ENCODE measurements at places on chromosomes 5 and 9.

GRCh38 chr5:159061179-159061796 lies 38.4 kb downstream of the EBF1 start:
- no peak for DNase-seq

GRCh38 chr5:12284604-12285003 lies 380.4 kb upstream of the CTNND2 start:
- no peak for DNase-seq

DNA sequence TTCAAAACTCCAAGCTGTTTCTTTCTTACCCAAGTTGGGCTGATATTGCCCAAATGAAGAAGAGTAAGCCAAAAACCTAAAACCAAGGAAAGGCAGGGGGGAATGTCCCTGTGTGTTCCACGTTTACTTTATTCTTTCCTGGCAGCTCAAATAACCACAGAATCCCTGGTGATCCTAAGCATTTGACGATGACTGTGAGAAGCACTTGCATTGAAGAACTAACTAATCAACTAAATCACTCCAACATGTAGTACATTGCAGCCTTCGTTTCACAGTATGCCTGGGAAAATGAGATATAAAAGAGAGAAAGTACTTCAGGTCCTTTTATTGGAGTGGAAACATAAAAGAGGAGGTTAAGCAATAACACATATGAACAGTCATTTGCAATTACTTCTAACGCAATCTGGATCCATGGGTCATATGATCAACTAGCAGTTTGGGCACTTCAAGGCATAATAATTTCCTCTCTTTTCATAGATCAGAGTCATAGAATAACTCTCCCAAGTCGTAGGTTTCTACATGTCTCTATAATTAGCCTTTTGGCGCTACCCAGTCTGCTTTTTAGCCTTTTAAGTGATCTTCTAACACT lies 338.4 kb downstream of the TMEM167A start:
- no peak for DNase-seq

GRCh38 chr5:59831326-59832010 lies 62.1 kb downstream of the PDE4D start:
- DNase-seq = no peak

- no peak for DNase-seq
Measured at GRCh38 chr5:53067641-53068040, 41.9 kb downstream of the MOCS2 start.

- DNase-seq = no peak
Measured at GRCh38 chr5:58060996-58061395, 398.9 kb downstream of the PLK2 start.

GRCh38 chr9:128703616-128704355 lies 1.5 kb downstream of the PKN3 start:
- no peak for DNase-seq

GRCh38 chr5:153598099-153598498 lies 107.6 kb downstream of the GRIA1 start:
- DNase-seq = no peak

DNA sequence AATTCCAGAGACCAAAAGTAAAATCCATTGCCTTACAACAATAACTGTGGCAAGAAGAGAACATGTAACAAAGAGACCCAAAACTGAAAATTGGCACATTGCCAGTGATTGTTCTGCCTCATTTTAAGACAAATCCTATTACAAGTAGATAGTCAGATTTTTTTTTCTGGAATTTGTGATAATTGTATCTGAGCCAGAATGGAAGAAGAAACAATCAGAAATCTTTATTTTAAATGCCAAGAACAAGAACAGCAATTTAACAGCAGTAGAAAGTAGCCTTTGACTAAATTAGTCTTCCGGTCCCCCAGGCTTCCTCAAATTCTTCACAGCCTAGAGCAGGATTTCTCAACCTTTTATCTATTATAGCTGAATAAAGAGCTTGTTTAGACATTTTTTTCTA lies 106.7 kb upstream of the PTPN3 start:
- no peak for DNase-seq

GRCh38 chr9:69546265-69546664 lies 125.9 kb downstream of the APBA1 start:
- DNase-seq = peak; percentile 25

- DNase-seq = no peak
Measured at GRCh38 chr5:9401786-9402472, 143.9 kb downstream of the SEMA5A start.

DNA sequence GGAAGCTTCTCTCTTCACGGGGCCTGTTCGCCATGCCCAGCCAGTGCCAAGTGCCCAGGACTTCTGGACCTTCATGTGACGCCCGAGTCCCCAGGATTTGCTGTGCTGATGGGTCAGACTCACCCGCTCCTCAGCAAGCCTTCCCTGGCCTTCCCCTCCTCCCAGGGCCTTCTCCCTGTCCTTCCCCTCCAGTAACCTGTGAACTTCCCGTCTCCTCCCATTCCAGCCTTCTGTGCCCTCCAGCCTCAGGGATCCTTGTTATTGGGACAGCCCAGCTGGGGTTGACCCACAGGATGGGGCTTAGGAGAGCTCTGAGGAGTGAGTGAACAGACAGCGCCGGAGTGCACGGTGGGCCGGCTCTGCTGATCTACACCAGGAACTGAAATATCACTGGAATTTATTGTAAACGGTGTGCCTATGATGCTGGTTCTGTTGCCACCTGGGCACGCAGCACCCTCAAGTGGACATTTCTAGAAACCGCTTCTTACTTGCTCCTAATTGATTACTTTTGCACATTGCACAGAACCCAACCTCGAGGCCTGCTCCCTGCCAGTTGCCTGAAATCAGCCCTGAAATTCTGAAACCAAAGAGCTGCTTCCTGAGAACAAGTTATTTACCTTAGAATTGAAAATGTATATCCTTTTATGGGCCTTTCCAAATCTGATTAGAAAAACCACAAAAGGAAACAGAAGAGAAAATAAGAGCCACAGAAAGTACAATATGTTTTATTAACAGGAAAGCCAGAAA lies 1.5 kb downstream of the SPAAR start:
- peak; percentile 67 for DNase-seq

- no peak for DNase-seq
Measured at GRCh38 chr5:131671994-131672655, 37.1 kb upstream of the RAPGEF6 start.

GRCh38 chr9:126643945-126644527 lies 30.3 kb downstream of the LMX1B start:
- no peak for DNase-seq

- no peak for DNase-seq
Measured at GRCh38 chr5:34716986-34717385, 60.9 kb downstream of the RAI14 start.

DNA sequence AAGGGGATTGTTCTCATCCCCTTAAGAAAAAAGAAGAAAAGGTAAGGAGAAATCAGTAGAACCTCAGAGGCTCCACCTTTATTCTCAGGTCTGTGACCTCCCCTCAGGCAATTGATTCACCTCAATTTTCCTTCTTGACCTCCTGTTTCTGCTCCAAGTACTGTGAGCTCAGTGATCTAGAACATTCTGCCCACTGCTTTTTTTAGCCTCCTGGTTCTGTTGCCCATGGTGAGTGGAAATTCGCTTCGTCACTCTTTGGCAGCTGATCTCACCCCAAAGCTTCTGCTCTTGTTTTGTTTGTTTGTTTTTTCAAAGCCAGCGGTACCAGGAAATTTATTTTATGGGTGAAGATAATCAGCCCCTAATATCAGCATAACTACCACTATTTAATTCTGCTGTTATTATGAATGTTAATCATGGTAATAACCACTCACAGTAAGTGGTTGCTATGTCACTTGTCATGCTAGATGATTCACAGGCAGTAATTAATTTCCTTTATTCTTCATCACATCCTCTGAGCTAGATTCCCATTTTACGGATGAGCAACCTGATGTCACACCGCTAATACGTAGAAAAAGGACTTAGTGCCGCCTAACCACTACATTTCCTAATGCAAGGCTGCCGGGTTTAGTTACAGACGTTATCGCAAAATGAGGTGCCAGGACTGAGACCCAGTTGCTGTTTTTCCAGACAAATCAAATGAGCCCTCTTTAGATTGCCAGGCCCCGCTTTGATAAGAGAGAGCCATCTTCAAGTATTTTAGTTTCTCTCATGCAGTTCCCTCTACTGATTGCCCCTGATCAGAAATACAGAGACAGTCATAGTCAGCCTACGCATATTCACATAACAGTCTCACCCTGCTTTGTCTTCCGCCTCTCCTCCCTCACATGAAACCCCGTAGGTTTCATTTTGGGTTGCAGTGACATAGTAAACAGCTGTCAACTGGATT lies 78.2 kb downstream of the CYFIP2 start:
- DNase-seq = no peak

GRCh38 chr9:126217250-126217653 lies 109.4 kb upstream of the MVB12B start:
- no peak for DNase-seq

DNA sequence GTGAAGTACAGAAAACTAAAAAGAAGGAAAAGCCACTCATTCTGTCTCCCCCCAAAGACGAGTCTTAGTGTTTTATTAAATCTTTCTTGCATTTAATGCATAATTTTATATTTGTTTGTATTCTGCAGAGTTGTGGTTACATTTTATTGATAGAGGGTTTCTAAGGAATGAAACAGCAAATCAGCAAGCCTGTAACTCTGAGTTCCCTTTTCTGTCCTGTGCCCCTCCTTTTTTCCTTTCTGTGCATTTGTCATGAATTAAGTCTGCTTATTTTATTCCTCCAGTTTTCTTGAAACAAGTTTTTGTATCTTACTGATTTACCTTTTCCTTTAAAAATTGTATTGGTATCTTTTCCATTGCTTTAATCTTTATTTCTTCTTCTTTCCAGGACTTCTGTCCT lies 132.8 kb downstream of the MUSK start:
- DNase-seq = no peak

Data from Kasumi-1 (cell line).